ENCODE measurements at places on chromosomes 2 and 18. TPM values are rescaled to one million over a fixed set of nuclear protein-coding genes. Genes with fewer than 3 reads are reported as not detected.

- DNase-seq, result no peak
These were observed 62.9 kb downstream of the SETBP1 start for GRCh38 chr18:44743631-44744030.

DNA sequence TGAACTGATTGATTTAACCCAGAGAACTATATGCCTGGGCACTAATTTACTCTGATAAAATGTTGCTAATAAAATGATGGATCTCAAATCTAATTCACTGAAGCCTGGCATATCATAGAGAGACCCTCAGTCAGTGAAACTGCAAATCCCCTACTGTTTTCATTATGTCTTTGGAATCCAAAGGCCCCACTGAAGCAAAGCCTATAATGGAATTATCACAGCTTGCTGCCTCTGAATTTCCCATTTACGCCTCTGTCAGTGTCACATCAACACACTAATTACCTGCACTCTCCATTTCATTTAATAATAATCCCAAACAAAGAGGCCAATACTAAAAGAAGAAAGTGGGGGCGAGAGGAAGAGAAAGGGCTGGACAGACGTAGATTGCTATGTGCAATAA lies 470.9 kb downstream of the MBD2 start:
- no peak for DNase-seq

DNA sequence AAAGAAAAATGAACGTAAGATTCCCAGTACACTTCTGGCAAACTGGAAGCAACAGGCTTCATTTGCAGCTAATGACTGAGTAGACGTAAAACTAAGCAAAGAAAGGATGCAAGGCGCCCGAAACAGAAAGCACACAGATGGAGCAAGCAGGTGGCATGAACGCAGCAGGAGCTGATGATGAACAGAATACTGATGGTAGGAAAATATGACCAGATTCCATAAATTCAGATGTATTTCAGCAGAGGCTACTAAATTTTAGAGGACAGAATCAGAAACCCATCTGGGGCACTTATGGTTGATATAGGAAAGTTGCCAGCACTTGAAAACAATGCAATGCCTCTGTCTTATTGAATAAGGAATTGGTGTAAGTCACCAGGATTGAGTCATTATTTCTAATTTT lies 658.7 kb upstream of the LINC00305 start:
- DNase-seq, result no peak

DNA sequence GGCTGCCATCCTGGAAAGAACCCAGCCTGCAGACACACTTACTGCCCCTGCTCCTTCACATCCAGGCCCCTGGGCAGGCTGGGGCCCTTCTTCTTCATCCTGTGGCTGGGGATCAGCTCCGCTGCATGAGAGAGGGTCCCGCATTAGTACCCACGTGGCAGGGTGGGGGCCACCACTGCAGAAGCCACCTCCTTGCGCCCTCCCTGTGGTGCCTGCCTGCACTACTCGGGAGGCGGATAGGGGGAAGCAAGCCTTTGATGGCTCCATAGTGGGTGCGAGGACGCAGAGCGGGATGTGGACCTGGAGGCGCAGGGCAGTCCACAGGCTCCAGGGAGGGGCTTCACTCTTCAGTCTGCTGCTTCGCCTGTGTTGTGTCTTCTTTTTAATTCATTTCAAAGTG lies 46.7 kb downstream of the GPC1 start:
- DNase-seq, result no peak

DNA sequence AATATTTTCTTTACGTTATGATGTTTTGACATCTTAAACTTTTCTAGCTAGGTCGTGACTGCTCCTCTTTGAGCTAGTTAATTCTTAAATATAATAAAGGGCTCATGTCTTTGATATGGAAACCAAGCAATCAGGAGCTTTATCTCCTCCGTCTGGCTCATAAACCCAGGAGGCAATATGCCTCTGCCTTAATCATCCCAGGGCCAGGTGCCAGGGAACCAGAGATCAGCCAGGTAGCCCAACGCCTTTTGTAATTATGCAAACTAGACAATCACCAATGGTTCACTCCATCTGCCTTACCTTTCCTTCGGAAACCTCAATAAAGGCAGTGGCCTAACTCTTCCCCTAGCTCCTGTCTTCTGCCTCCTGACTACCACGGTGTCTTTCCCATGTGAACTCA lies 213.7 kb downstream of the KCNJ3 start:
- no peak for DNase-seq

- no peak for DNase-seq
These were observed 163.4 kb upstream of the NOSTRIN start for GRCh38 chr2:168639018-168639417.

- peak; percentile 74 for DNase-seq
These were observed 24.1 kb upstream of the EPHA4 start for GRCh38 chr2:221596192-221596591.

- peak; percentile 92 for DNase-seq
These were observed 196.1 kb downstream of the MCFD2 start for GRCh38 chr2:46719487-46719886.

DNA sequence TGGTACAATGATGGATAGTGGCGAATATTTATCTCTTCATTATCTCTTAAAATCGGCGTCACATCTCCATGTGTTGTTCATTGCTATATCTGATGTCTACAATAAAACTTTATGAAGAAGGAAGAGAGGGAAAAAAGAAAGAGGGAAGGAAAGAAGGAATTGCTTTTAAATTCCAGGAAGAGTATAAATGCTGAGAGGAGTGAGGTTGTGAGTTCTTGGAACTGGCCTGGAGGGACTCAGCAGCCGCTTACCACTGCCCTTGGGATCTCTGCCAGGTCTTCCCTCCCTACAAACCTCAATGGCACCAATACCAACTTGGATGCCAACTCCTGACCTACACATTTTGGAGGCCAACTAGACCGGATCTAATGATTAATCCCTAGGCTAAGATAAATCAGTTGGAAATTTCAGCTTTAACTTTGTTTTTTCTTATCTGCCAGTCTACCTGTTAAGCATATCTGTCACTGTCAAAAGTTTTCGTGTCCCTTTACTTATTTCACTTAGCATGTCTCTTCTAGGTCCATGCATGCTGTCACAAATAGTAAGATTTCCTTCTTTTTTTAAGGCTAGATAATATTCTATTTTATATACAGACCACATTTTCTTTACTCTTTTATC lies 9.8 kb downstream of the SCN9A start:
- peak; percentile 61 for DNase-seq

DNA sequence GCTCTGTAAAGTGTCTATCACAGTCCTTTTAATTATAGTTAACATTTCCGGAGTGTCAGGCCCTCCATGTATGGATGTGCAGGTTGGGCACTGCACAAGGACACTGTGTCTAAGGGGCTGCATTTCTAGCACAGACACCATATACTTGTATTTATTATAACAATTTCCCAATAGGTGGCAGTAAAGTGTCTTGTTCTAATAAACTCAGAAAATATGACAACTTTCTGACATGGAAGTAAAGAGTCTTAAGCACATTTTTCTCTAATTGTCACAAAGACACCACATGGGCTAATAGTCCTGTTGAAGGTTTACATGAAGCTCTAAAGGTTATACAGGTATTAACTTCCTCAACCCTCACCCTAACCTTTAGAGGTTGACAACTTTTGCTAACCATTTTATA lies 156.6 kb downstream of the DYSF start:
- peak; percentile 75 for DNase-seq

DNA sequence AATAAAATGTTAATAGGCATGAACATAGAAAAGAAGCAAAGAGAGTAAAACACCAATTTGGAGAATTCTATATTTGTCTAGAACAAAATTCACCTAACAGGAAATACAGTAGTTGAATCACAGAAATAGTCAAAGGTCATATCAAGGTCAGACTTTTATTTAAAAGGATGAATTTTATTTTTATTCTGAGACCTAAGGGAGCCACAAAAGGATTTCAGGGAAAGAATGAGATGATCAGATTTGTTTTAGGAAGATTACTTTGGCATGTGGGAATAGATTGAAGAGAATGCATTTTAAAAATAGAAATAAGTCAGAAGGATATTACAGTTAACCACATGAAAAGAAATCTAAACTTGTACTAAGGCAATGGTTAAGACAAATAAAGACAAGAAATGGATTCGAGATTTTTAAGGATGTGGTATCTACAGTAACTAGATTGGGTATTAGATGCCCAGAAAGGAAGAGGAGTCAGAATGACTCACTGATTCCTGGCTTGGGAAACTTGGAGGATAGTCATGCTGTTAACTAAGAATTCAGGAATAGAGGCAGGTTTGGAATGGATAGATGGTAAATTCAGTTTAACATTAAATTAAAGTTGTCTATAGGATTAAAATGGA lies 56.0 kb downstream of the METTL4 start:
- peak; percentile 74 for DNase-seq

DNA sequence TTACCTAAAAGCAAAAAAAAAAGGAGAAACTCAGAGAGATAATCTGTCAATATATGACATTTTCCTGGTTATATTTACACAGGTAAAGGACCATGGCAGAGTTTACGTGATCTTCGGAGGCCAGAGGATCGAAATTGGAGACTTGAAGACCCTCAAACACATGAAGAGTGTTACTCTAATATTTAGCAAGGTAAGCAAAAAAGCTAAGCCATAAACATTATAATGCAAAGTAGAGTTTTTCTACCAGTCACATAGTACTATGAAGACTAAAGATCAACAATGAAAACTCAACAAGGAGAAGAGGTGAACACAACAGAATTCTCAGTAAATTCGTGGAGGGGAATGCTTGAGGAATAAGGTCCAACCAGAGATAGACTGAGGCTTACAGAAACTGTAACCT lies 78.5 kb downstream of the L3MBTL4 start:
- DNase-seq, result no peak

GRCh38 chr18:78054801-78055200 lies 805.2 kb downstream of the GALR1 start:
- no peak for DNase-seq

GRCh38 chr2:9693196-9693491 lies 62.3 kb upstream of the YWHAQ start:
- DNase-seq, result peak; percentile 72

- no peak for DNase-seq
These were observed 47.0 kb downstream of the CXCR4 start for GRCh38 chr2:136070913-136071312.

DNA sequence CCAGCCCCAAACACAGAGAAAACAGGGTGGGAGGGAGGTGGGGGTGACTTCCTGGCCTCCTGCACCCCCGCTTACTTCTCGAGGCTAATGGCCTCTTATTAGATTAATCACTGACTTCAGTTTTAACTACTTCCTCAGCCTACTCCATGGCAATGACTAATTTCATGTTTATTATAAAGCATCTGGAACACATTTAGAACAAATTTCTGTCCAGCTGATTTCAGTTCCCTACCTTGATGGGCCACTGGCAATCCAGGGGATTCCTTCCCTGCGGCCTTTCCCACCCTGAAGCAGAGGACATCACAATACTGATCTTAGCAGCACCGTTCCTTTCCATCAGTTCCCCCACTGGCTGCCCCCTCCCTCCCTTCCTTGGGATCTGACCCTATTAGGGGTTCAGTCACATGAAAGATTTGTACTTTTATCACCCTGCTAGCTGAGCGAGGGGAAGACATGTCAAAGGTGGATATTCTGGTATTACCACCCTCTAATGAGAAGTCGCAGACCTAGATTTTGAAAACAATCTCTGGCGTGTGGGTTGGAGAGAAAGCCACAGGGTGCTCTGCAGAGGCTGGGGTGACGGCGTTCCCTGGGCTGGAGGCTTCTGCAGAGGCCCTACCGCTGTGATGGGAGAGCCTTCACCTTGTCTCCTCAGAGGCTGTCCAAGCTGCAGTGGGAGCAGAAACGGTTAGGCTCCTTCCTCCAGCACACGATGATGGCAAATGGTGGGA lies 67.6 kb downstream of the KIAA2012 start:
- DNase-seq, result peak; percentile 82

- DNase-seq, result no peak
These were observed 82.7 kb downstream of the SCG2 start for GRCh38 chr2:223519471-223519870.

- DNase-seq, result no peak
These were observed 233.4 kb upstream of the CNTNAP5 start for GRCh38 chr2:123791684-123792083.

DNA sequence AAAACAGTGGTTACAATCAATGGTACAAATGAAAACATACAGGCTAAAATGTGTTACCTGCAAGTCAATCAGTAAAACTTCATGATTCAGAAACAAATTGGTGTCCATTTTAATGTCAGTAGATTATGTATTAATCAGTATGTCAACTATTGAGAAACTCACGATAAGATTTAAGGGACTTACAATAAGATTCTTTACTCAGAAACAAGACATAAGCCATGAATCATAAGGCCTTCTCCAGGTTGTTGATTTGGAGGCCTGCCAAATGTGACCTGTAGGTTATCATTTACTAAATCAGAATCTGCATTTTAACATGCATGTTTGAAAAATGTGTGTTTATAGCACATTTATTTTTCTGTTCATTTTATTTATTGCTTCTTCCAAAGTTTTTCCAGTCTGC lies 623.1 kb downstream of the CCDC85A start:
- no peak for DNase-seq

DNA sequence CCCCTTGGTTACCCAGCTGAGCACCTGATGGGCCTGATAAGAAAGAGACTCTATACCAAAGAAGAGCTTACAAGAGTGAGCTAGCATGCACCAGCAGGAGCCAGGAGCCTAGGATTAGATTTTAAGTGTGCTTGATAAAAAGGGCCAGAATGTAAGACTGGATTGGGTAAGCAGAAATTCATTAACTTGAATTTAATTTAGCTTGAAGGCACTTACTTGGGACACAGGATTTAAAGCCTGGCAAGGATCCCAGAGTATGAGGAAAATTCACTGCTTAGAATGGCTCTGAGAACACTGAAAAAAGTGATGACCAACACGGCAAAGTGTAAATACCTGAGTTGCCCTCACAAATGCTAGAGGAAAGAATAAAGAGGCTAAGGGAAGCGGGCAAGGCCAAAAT lies 91.3 kb upstream of the RBBP8 start:
- no peak for DNase-seq

- no peak for DNase-seq
These were observed 110.7 kb downstream of the ICA1L start for GRCh38 chr2:202760848-202761247.

Gene C1QL2
- total RNA-seq, result not detected

Gene SLC38A11
- 0.50 TPM for total RNA-seq

Gene HNRNPA3
- 33.9 TPM for total RNA-seq

Gene CPO
- total RNA-seq, result under 0.01 TPM

Gene CFAP65
- total RNA-seq, result not detected

Gene UGT1A3
- total RNA-seq, result not detected

Gene CD207
- not detected for total RNA-seq

Gene CRACDL
- not detected for total RNA-seq

Gene CRYGC
- total RNA-seq, result not detected

Gene PSMD1
- total RNA-seq, result 125 TPM

Gene LYPD6B
- total RNA-seq, result not detected

Gene CD8B2
- total RNA-seq, result not detected

Gene MBD1
- 53.3 TPM for total RNA-seq

Measured in fibroblast of lung (primary cell).